ENCODE measurements at places on chromosomes 13 and 19. TPM values are rescaled to one million over a fixed set of nuclear protein-coding genes. Genes with fewer than 3 reads are reported as not detected.

Gene IFT88
- total RNA-seq, result 18.2 TPM

Gene SLC17A7
- not detected for total RNA-seq

DNA sequence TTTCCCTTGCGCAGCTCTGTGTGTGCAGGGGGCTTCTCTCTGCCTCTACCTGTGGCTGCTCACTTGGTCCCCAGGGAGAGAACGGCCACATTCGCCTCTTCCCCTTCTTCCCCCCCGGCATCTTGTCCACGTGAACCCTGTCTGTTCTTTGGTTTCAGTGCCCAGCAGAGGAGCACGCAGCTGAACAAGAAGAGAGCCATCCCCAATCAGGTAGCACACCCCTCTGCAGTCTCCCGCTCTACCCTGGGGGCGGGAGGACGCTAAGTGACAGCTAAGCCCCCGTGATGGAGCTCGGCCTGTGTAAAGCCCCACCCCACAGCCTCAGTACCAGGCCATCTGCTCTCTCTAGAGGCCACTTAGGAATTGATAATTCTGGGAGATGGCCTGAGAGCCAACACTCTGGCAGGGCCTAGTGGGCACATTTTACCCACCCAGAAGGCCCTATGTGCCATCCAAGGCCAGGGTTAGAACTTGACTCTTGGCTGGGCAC is 30.2 kb downstream of the TMED1 start:
- no peak for DNase-seq
- no peak overlapping the region for H3K4me3 ChIP-seq
- no peaks in the 10 kb centered on the region for H3K27me3 ChIP-seq
- H3K27ac ChIP-seq, result no peak overlapping the region

- peaks cover 55% of the 10 kb centered on the region for H3K4me1 ChIP-seq
- H3K4me3 ChIP-seq, result peak overlapping the region; percentile 33
- DNase-seq, result peak; percentile 91
- no peaks in the 10 kb centered on the region for H3K27me3 ChIP-seq
- peak overlapping the region; percentile 96 for H3K27ac ChIP-seq
- H3K36me3 ChIP-seq, result peaks cover 8% of the 10 kb centered on the region
Observed at GRCh38 chr19:6273701-6274601, 5.8 kb downstream of the MLLT1 start.

DNA sequence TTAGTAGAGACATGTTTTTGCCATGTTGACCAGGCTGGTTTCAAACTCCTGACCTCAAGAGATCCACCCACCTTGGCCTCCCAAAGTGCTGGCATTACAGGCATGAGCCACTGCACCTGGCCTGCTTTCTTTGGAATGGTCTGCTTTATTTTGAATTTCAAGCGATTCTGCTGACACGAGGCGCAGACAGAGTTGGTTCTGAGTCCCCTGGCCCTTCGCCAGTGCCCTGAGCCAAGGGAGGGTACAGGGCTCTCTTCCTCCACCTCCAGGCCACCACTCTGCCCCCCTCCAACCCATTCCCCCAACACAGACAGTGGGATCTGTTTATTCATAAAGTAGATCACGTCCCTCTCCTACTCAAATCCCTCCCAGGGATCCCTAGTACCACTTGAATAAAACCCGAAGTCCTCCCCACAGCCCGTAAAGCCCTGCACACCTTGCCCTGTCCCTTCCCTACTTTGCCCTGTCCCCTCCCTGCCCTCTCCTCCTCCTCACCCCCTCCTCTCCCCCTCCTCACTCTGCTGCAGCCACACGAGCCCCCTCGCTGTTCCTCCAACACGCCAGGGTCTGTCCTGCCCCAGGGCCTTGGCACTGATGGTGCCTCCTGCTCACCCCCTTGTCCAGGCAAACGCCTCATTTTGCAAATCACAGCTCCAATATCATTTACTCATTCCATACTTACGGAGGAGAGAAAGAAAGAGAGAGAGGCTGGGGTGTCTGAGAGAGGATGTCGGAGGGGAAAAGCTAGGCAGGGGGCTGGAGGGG is 22.4 kb downstream of the ZNRF4 start:
- H3K27ac ChIP-seq, result no peak overlapping the region
- peaks cover 9% of the 10 kb centered on the region for H3K27me3 ChIP-seq
- no peaks in the 10 kb centered on the region for H3K36me3 ChIP-seq
- H3K4me3 ChIP-seq, result no peak overlapping the region
- no peak for DNase-seq
